Fibroblast of skin of right quadriceps (primary cell): ENCODE measurements at places on chromosomes 5 and 9.

GRCh38 chr9:127204771-127205470 lies 59.7 kb upstream of the GARNL3 start:
- DNase-seq: peak; percentile 67

- no peak for DNase-seq
These were observed 3.0 kb downstream of the DENND1A start for GRCh38 chr9:123926941-123927340.

DNA sequence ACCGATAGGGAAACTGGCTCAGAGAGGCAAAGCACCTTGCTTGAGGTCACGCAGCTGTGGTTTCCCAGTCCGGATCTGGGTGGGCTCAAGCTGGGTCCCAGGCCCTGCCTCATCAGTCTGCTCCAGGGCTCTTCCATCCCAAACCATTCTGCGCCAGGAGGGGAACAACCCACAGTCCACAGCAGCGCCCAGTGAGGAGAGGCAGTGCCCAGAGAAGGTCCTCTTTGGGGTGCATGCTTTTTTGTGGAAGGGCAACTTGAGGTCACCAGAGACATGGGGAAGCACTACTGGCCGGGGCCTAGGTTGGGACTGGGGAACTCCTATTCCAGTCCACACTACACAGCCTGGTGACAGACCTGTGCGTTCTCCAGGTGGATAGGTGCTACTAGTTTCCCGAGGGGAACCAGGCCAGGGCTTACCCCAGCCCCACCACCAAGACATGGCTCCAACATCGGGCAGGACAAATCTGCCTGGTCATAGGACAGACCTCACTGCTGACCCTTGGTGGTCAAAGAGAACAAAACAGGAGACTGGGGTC lies 62.5 kb upstream of the RNF130 start:
- no peak for DNase-seq

DNA sequence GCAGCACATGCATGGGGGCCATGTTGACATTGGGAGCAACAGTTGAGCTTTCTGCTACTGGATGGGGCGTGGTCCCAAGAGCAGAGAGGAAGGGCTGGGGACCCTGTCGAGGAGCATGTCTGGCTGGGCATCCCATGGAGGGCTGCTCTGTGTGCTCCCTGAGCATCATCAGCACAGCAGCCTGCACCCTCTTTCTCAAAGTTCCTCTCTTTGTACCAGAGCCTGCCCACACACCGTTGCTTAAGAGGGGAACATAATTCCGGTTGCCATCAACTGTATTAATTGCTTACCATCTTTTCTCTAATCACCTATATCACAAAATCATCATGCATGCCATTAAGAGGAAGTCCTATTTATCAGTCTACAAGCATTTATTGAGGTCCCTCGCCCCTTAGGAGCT lies 55.2 kb upstream of the DIRAS2 start:
- no peak for DNase-seq

- peak; percentile 54 for DNase-seq
These were observed 94.9 kb downstream of the DENND1A start for GRCh38 chr9:123834889-123835562.

DNA sequence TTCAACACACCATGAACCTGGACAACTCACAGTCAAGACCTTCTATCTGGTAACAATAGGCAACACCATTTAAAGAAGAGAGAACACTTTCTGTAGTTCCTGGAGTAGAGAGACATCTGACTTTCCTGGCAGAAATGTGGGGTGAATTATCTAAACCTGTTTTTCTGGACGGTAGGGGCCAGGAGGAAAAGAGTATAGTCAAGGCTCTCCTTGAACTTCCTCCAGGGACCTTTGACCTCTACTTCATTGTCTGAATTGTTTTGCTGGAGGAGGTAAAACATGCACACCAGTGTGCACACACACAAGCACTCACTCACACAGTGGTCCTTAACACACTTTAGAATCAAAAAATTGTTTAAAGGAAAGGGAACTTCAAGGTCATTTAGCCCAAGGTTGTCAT lies 13.2 kb downstream of the S100Z start:
- no peak for DNase-seq

DNA sequence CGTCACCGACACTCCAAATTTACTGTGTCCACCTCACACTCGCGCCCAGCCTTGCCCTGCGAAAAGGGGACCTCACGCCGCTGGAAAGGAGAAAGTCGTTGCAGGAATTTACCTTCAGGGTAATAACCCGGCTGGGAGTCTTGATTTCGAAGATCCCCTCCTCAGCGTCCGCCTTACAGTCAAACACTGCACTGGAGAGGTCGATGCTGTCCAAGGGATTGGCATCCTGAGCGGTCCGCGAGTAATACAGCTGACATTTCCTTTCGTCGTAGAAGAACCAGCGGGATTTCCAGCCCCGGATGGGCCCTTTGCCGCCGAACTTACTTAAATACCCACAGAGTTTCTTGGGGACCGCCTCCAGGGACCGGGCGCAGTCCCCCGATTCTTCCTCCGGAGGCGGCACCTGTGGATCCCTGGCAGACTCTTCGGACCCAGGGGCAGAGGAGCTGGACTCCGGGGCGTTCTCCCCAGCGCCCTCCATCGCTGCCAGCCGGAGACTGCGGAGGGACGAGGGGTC lies 330 bp downstream of the TBC1D2 start:
- peak; percentile 37 for DNase-seq

- DNase-seq: no peak
These were observed 27.8 kb downstream of the C7 start for GRCh38 chr5:40937075-40937474.

GRCh38 chr5:100852988-100853449 lies 50.1 kb downstream of the ST8SIA4 start:
- DNase-seq: no peak

GRCh38 chr9:133991964-133992779 lies at the start of gene VAV2:
Gene VAV2, minus strand, starts transcription at chr9:133992324. Its CDS starts 46 bp downstream, at chr9:133992278.
- DNase-seq: peak; percentile 57

DNA sequence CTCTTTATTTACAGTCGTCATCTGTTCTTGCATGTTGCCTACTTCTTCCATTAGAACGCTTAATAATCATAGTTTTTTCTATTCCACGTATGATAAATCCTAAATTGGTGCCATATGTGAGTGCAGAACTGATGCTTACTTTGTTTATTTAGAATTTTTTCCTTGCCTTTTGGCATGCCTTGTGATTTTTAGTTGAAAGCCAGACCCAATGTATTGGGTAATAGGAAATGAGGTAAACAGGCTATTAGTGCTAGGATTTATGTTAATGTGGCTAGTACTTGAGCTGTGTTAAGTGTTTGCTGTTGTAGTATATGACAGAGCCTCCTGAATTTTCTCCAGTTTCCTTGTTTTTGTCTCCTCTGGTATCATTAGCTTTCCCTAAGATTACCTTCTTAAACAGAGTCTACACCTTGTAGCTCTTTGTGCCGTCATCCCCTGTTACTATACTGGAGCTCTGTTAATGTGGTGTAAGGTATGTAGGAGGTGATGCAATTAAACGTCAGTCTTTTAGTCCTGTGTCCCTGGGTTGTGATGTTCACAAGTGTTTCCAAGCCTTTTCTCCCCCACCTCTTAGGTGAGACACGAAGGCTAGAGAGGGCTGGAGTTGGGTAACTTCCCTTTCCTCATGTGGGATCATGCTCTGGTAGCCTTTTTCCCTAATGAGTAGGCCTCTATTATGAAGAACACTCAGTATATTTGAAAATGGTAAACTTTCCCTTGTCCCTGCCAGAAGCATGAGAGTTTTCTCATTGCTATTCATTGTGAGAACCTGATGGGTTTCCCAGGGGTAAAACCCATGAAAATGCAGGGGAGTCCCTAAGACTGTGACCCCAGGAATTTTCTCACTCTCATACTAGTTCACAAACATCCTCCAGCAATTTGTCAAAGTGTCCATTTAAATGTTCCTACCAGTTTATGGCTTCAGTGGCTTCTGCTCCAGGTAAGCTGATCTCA lies 21.2 kb downstream of the SPATA31D3 start:
- DNase-seq: peak; percentile 57

- peak; percentile 57 for DNase-seq
These were observed at the start of gene GSN for GRCh38 chr9:121267689-121268597. Gene GSN, plus strand, starts transcription at chr9:121268162. Its CDS starts 33,810 bp downstream, at chr9:121301972.

DNA sequence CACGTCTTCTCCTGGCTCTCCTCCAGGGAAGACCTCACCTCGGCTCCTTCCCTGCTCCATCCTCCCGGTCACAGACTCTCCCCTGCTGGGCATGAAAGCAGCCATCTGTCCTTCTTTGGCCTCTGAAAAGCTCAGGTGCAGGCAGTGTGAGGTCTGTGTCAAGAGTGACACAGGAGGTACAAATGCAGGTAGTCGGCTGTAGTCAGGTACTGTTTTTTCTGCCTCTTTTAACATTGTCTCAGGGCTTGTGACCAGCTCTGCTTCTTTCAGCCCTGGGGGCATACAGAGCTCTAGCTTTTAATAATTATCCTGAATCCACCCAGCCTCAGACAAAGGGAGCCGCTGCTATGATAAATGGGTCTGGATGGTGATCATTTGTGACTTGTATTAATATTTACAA lies 46.4 kb downstream of the C5orf15 start:
- no peak for DNase-seq

GRCh38 chr5:72074251-72074650 lies 33.0 kb upstream of the MAP1B start:
- no peak for DNase-seq

DNA sequence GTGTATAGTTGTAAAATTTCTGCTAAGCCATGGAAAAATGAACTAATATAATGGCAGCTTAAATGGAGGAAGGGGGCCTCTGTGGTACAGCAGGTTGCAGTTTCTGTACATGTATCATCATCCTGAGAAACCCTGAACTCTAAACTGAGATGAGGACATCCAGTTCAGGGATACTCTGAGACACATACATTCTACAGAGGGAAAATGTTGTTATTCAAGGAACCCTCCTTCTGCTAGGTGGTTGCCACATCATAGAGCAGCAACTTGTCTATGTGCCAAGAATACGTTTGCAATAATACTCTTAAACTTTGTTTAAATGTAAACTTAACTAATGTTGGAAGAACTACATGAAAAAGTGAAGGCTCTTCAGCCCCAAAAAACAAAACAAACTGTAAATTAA lies 1310.8 kb upstream of the WWC1 start:
- DNase-seq: no peak

DNA sequence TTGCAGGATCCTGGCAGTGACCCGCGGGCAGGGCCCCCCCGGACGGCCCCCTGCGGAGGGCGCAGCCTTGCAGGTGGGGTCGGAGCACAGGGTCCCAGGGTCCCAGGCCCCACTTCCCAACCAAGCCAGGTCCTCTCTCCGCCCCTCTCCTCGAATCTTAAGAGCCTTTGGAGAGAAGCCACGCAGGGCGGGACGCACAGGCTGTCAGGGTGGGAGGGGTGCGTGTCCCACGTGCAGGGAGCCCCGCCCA lies 18.4 kb upstream of the EGFL7 start:
- DNase-seq: peak; percentile 39

DNA sequence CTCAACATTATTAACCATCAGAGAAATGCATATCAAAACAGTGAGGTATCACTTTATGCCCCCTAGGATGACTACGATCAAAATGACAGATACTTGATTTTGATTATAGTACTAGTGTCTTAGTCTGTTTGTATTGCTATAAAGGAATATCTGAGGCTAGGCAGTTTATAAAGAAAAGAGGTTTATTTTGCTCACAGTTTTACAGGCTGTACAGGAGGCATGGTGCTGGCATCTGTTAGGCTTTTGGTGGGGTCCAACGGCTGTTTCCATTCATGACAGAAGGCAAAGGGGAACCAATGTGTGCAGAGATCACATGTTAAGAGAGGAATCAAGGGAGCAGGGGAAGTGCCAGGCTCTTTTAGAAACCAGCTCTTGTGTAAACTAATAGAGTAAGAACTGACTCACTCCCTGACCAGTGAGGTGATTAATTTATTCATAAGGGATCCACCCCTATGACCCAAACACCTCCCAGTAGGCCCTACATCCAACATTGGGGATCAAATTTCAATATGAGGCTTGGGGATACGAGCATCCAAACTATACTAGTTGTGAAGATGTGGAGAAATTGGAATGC lies 16.0 kb upstream of the AFF4 start:
- DNase-seq: peak; percentile 5

- peak; percentile 24 for DNase-seq
These were observed 7.6 kb downstream of the IL9 start for GRCh38 chr5:135887881-135888614.

DNA sequence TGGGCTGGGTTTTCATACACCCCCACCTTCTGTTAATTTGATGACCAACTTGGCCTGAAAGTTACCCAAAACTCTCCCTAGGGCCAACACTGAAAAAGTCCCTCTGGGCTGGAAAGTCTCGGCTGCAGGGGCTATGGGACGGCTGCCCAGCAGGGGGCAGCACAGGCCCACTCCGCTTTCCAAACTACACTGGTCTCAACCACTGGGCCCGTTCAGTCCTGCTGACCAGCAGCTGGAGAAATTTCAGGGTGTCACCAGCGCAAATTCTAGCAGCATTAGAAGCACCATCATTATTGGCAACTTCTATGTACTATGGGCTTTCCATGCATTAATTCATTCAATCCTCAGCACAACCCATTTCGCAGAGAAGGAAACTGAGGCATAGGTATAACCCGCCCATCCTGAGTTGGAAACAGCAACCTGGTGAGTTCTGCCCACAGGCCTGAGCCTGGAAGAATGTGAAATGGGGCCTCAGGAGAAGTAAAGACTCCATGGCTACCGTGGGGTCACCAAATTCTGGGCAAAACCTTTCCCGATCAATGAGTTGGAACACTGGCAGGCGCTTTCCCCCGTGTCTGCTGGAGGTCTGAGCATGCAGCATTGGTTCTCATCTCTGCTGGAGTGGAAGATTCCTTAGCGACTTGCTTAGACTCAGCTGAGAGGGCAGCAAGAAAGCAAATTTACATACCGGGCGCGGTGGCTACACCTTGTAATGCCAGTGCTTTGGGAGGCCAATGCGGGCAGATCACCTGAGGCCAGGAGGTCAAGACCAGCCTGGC lies 9.7 kb downstream of the ORM2 start:
- DNase-seq: peak; percentile 46

- peak; percentile 16 for DNase-seq
These were observed 13.2 kb downstream of the GZMK start for GRCh38 chr5:55037046-55037771.

DNA sequence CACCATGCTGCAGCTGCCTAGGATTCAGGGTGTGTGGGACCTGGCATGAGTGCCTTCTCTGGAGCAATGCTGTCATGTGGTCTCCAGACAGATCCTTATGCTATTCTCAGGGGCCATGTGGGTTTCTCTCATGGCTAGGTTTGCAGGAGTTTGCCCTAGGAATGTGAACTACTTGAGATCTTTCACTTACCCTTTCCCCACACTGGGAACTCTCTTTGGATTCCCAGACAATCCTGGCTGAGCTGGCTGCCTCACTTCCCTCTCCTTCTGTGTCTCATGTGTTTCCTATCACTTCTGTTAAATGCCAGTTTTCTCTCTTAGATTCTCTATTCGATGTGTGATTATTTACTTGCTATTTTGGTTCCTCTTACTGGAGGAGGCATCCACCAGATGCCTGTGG lies 270.2 kb upstream of the RASA1 start:
- DNase-seq: no peak

DNA sequence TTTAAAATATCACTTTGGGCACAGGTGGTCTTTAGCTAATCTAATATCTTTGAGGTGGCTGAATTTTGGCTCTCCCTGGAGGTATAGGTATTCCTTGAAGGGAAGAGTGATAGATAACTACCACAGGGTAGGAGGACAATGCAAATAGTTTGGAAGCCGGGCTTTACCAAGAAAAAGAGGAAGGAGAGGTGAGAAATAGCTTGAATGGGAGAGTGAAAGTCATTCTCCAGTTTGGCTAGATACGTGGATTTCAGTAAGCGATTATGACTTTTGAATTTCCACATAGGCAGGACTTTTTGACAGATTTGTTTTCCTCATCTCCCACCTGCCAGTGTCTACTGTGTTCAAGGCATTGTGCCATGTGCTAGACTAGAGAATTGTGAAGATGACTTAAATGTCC lies 45.5 kb downstream of the RASA1 start:
- DNase-seq: no peak

- DNase-seq: no peak
These were observed 69.6 kb downstream of the SLC28A3 start for GRCh38 chr9:84270847-84271530.
